ENCODE measurements at places on chromosomes 16 and 17.
A peak's percentile ranks its signal among the peaks of the same experiment; 100 is the strongest.

GRCh38 chr16:29900888-29901606, 759 bp downstream of the ASPHD1 start:
- DNase-seq: no peak

DNA sequence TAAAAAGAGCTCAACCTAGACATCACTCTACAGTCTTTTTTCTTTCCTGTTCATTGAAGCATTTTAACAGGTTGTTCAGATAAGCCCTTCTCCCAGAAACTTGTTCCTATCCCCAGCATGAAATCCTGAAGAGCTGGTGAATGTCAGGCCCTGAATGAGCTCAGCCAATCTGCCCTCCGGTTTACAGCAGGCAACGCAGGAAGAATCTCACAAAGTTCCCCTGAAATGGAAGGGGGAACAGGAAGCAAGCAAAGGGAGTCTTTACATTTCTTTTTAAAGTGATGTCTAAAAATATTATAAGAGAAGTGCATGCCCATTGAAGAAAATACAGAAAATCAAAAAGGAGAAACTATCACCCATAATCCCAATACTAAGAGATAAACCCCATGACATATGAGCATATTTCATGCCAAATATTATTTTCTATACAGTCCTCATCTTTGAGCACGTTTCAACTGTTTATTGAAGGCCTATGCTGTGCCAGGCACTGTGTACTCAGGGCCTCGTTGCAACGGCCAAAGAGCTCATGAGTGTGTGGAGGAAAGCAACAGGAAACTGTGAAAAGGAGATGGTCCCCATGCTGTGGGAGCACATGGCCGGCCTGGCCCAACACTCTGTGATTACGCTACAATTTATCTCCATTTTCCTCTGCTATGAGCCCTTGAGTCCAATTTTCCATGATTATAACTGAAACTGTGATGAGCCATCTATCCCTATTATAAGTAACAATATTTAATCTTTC, 5.7 kb downstream of the TK2 start:
- DNase-seq: no peak

- no peak for DNase-seq
These were observed 66.0 kb downstream of the CDK12 start for GRCh38 chr17:39527220-39527813.

GRCh38 chr16:64925166-64925565, 196.7 kb downstream of the CDH11 start:
- no peak for DNase-seq

DNA sequence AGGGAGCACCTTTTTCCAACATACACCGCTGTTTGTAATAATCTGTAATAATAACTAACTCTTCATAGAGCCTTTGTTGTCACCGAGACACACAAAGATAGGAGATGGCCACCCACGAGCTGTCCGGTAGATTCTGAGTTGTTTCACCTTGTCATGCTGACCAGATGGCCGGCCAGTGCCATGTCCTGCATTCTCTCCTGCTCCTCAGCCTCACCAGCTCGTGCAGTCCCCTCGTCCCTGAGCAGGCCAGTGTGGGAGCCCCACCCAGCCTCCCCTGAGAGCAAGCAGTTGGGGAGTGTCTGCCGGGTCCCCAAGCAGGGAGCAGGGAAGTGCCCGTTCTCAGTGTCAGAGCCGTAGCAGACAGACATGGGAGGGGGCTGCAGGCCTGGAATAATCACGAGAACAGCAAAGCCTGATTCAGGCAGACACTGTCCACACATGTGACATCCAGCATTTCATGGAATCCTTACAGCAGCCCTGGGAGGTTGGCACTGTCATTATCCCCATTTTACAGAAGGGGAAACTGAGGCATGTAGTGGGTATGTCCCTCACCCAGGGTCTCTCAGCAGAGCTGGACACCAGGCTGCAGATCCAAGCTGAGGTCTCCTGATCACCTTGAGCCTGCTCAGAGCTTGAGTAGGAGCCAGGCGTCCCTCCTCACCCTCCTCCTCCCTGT, 178.5 kb upstream of the CIBAR2 start:
- DNase-seq: no peak

- peak; percentile 93 for DNase-seq
These were observed at the start of gene SPHK1 for GRCh38 chr17:76384222-76384986. TSS of gene SPHK1 (plus strand) at chr17:76384609. CDS start at chr17:76385645, 1,036 bp downstream.
